Muscle of arm (tissue), 14 donors: ENCODE measurements at places on chromosomes 2 and 18.

- DNase-seq: no peak
Observed at GRCh38 chr18:25974630-25975077, 115.8 kb downstream of the SS18 start.

DNA sequence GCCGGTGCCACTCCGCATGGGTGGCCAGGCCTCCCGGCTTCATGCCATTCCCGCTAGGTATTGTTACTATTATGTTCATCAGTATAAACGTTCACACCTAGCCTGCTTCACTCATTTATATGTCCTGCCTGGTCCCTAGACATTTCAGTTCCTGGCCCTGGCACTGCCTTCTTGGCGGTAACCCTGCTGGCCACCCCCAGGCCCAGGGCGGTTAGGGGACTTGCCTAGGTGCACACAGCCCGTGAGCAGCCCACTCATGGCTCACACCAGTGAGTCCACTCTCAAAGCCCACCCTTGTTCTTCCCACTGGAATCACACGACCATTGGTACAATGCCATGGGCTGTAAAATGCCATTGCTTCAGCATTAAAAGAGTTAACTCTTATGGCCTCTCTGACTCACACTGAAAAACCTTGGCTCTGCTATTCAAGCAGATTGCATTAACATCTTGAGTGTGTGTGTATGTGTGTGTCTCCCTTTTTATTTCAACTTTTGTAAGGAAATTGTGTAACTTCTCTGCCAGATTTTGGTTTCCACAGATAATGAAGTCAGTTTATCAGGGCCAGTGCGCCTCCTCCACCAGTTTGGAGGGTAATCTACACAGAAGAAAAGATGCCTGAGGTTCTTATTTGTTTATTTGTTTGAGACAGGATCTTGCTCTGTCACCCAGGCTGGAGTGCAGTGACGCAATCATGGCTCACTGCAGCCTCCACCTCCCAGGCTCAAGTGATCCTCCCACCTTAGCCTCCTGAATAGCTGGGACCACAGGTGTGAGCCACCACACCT is 74.2 kb downstream of the RAB31 start:
- DNase-seq: no peak

GRCh38 chr18:12844391-12844790 is 39.6 kb downstream of the PTPN2 start:
- DNase-seq: no peak

GRCh38 chr2:20687260-20687832 is 20.4 kb downstream of the GDF7 start:
- no peak for DNase-seq

GRCh38 chr2:217761645-217762277 is 241.0 kb downstream of the TNS1 start:
- DNase-seq: no peak

- DNase-seq: peak; percentile 32
Observed at GRCh38 chr2:235116885-235117492, 165.2 kb downstream of the SH3BP4 start.

DNA sequence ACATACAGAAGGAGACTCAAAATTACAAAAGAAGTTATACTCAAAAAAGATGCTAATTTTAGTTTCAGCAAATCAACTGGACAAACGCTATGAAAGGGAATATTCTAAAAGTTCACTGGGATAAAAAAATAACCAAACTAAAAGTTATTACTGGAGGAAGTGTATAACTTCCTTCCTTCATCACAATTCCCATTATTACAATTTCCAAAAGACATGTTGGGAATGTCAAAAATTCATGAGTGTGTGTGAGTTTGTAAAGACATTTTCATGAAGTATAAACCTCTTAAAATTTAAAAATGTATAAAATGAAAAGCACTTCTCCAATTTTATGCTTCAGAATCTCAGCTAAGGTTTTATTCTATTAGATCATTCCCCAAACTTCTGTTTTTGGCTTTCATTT is 67.8 kb downstream of the MERTK start:
- DNase-seq: no peak

GRCh38 chr2:239057533-239057932 is 209.6 kb downstream of the TWIST2 start:
- DNase-seq: no peak
